ENCODE measurements at places on chromosomes 3 and 15.

GRCh38 chr3:143334231-143334630 lies 214.7 kb downstream of the CHST2 start:
- no peak for DNase-seq

DNA sequence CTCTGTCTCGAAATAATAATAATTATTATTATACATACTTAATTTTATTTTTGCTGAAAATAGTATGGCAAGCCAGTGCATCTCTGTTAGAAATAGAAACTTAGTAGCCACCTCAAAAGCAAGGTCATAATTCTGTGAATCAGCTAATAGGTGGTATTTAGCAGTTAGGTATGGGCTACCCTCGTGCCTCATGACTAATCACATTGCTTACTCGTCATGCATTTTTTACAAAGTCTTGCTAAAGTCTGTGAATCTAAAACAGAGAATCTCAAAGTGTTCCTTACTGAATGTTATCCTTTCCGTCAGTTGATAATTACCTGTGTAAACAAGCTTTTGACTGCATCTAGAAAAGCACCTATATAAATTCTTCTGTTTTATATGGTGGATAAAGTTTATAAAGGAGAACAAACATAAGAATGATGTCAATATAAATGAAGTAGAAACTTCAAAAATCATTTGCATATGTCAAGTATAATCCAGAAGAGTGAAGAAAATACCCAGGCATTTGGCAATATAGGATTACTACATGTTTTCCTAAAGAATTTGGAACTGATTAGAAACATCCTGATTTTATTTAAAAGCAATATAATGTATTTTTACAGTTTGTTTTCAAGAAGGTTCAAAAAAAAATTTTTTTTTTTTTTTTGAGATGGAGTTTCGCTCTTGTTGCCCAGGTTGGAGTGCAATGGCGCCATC lies 6.2 kb downstream of the PPARG start:
- DNase-seq = no peak

GRCh38 chr3:140185375-140185774 lies 250.4 kb downstream of the CLSTN2 start:
- no peak for DNase-seq

DNA sequence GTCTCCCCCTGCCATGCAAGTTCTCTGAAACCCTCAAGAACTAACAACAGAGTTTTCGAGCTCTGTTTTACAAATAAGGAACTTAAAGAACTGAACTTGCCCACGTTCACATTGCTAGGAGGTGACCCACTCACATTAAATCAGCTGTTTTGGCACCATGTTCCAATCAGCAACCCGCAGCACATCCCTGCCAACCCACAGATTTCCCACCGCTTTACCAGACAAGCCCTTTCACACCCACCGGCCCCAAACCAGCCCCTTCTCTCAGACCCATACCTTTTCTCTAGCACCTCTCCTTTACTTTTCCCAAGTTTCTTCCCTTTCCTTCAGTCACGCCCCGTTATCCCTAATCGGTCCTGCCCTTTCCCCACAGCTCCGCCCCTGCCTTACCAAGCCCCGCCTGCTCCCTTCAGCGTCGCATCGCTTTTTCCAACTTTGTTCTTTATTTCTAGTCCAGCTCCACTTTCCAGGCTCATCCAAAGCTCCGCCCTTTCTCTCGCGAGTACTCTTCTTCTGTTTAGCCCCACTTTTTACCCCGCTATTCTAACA lies 804 bp upstream of the BRPF1 start:
- peak; percentile 94 for DNase-seq

GRCh38 chr15:44325568-44325967 lies 37.0 kb downstream of the GOLM2 start:
- no peak for DNase-seq

- peak; percentile 41 for DNase-seq
Measured at GRCh38 chr3:121488628-121489027, 57.2 kb downstream of the POLQ start.

DNA sequence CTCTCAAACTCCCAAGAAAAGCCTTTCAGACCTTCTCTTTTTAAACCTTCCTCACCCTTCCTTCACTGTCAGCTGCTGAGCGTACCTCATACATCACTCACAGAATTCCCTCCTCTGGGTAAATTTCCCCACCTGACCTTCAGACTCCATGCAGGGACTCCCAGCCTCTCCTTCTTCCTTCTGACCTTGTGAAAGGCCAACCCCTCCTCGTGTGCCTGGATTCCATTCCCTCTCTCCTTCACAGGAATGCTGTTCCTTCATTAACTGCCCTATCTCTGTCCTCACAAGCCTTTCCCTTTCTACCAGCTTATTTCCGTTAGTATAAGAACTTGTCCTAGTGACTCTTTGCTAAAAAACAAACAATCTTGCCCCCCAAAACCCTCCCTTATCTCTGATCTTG lies 69.7 kb upstream of the MME start:
- no peak for DNase-seq

GRCh38 chr15:76149291-76149915 lies 89.6 kb downstream of the TMEM266 start:
- no peak for DNase-seq

DNA sequence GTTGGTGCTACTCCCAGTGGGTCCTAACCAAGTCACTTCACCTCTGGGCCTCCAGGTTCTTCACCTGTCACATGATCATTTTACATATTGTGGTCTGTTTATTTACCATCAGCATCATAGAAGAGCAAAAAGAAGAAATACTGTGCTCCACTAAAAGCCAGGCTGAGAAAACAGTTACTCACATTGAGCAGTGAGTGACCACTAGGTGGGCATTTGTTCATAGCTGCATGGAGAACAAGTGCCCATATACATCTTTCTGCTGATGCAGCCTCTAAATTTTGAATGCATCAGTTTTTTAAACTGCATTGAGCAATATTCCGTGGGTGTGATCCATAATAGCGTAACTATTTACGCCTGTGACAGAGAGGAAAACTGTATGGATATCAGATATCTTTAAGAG lies 76.2 kb downstream of the DCUN1D1 start:
- DNase-seq = peak; percentile 45

DNA sequence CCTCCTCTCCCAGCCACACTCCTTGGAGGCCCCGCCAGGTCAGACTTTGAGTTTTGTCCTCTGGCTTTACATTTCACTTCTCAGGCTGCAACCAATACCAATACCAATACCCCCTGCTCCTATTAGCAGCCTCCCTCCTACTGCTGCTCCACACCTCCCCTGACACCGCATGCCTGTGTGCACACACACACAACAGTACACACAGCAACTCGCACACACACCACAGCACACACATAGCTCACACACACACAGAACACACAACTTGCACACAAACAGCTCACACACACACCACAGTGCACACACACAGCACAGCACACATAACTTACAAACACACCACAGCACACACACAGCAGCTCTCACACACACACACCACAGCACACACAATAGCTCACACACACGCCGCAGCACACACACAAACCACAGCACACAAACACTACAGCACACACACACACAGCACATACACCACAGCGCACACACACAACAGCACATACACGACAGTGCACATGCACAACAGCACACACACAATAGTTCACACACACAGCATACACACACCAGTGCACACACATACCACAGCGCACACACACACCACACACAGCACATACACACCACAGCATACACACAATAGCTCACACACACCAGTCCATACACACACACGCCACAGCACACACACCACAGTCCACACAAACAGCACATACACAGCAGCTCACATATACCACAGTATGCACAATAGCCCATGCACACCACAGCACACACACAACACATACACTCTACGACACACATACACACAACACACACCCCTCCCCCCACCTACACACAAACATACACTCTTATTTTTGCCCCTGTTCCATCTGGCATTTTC lies 204.7 kb downstream of the UACA start:
- DNase-seq = no peak

- DNase-seq = no peak
Measured at GRCh38 chr3:187955587-187955952, 198.4 kb upstream of the LPP start.

DNA sequence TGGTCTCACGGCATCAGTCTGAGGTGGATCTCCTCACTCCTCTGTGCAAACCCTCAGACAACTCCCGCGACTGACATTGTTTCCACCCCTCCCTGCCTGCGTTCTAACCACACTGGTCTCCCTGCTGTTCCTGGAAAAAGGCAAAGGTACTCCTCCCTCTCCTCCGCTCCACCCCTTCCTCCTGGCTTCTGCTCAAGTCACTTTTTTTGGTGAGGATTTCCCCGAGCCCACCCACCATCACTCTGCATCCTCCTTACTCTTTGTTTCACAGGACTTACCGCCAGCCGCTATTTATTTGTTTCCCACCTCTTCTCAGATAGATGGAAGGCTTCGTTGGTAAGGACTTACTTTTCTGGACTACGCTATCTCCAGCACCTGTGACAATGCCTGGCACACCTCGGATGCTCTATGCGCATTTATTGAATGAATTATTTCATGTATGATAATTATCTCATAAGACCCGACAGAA lies 25.6 kb downstream of the PRR23E start:
- DNase-seq = no peak

GRCh38 chr3:178491751-178492150 lies 44.5 kb upstream of the KCNMB2 start:
- DNase-seq = no peak

DNA sequence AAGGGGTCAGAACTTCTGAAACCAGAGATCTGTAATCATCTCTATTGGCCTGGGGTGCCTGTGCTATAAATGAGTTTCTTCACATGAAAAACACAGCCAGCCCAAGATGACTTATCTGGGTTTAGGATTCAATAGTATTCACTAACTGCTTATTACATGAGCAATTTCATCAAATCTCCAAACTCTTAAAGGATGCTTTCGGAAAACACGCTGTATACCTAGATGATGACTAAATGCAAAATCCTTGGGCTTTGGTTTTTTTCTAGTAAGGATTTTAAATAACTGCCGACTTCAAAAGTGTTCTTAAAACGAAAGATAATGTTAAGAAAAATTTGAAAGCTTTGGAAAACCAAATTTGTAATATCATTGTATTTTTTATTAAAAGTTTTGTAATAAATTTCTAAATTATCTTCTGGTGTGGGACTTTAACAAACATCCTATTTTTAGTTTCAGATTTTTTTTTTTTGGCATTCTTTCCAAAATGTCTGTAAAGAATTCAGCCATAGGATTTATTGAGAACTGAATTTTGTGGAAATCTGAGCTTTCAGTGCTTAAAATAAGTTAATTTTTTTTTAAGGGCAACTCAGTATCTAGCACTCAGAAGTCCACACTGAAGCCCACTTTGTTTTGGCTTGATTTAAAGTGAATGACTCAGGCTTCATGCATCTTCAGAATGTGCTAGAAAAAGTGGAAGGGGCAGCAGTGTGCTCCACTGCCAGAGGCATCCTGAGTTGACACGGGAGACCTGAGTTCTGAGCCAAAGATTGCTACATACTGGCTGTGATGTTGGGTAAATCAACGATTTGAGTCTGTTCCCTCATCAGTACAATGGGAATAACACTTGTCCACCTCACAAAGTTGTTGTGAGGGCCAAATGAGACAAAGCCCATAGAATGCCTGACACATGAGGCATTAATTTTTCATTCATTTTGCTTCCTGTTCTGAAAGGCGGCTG lies 18.7 kb downstream of the TMEM43 start:
- no peak for DNase-seq

GRCh38 chr3:16118396-16118795 lies 56.1 kb upstream of the GALNT15 start:
- peak; percentile 22 for DNase-seq

DNA sequence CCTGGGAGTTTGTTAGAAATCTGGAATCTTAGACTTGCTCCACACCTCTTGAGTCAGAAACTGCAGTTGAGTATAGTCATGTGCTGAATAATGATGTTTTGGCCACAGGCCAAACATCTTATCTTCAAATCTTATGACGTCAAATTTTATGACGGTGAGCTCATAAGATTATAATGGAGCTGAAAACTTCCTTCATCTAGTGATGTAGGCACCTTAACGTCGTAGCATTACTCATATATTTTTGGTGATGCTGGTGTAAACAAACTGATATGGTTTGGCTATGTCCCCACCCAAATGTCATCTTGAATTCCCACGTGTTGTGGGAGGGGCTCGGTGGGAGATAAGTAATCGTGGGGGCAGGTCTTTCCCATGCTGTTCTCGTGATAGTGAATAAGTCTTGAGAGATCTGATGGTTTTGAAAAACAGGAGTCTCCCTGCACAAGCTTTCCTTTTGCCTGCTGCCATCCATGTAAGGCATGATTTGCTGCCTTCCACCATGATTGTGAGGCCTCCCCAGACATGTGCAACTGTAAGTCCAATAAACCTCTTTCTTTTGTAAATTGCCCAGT lies 268.0 kb upstream of the PROK2 start:
- no peak for DNase-seq
